ENCODE measurements at places on chromosomes 13 and 19.

- DNase-seq: no peak
Measured at GRCh38 chr19:35135389-35135909, 590 bp upstream of the LGI4 start.

- DNase-seq: peak; percentile 50
Measured at GRCh38 chr13:36673838-36674326, at the start of gene SERTM1. Gene SERTM1, plus strand, starts transcription at chr13:36674020. Its CDS starts 21,059 bp downstream, at chr13:36695079.

DNA sequence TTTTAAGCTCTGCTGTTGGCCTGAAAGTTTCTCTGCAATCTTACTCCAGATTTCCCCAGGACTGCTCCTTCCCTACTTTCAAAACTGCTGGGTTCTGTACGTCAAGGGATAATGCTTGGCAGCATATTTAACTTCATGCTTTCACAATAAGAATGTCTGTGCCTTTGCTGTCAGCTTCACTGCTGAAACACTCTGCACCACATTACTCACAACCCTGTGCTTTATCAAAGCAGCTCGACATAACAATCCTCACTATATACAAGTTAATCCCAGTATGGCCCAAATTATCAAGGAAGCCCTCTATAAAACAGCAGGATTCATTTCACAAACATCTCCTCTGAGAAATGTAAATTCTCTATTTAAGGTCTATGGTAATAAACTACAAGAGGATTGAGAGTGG is 17.5 kb downstream of the LATS2 start:
- DNase-seq: no peak

GRCh38 chr13:98524391-98524790 is 52.5 kb downstream of the STK24 start:
- no peak for DNase-seq

GRCh38 chr13:28958018-28958417 is 137.9 kb downstream of the MTUS2 start:
- no peak for DNase-seq

GRCh38 chr13:103040006-103040405 is 26.2 kb downstream of the SLC10A2 start:
- DNase-seq: no peak

GRCh38 chr19:13117176-13117771 is 734 bp upstream of the TRMT1 start:
- DNase-seq: no peak

DNA sequence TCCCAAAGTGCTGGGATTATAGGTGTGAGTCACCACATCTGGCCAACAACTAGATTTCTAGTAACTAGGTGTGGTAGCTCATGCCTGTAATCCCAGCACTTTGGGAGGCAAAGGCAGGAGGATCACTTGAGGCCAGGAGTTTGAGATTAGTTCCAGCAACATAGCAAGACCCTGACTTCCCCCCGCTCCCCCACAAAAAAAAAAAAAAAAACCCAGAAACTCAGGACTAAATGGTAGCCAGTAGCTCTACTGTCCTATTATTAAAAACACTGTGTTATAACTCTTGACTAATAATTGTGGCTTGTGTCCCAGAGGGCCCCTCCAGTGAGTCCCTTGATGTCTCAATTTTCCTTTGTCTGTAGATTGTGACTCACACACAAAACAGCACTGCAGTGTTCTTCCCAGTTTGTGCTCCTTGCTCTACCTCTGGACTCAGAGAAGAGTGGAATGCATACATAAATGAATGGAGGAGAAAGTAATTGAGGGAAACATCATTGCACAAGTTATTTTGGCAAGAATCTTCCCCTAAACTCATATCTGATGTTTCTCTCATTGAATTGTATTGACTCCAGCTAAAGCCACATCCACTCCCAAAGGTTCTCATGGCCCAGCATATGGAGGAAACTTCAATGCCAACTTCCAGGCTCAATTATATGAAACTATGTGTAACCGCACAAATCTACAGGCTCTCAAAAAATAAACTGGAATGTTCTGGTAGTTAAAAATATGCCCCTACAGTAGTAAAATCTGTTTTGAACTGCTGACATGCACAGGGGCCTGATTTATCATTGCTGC is 8.8 kb downstream of the TPT1 start:
- no peak for DNase-seq

Measured in NT2/D1 (cell line).